ENCODE measurements at places on chromosomes 13 and 19. TPM values are rescaled to one million over a fixed set of nuclear protein-coding genes. Genes with fewer than 3 reads are reported as not detected.

Gene F7
- total RNA-seq: 0.36 TPM

Gene ZNF568
- total RNA-seq: 35.1 TPM

Gene TEX26
- total RNA-seq: 1.3 TPM

GRCh38 chr13:27789153-27789494 lies 3.2 kb upstream of the GSX1 start:
- DNase-seq: no peak

DNA sequence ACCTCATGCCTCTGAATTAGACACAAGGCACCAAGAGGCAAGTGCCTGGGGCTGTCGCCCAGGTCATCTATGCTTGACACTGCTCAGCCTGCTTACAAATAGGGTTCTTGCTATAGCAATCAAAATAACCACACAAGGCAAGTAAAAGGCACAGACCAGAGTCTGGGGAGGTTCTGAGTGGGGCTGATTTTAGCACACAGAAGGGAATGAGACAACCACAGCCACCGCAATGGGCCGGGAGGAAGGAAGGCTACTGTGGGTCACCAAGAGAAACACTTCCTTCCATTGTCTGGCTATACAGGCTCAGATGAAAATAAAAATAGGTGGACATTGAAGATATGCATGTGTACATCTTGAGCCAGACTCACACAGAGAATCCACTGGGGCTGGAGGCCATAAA lies 159.1 kb downstream of the DLEU7 start:
- DNase-seq: no peak

DNA sequence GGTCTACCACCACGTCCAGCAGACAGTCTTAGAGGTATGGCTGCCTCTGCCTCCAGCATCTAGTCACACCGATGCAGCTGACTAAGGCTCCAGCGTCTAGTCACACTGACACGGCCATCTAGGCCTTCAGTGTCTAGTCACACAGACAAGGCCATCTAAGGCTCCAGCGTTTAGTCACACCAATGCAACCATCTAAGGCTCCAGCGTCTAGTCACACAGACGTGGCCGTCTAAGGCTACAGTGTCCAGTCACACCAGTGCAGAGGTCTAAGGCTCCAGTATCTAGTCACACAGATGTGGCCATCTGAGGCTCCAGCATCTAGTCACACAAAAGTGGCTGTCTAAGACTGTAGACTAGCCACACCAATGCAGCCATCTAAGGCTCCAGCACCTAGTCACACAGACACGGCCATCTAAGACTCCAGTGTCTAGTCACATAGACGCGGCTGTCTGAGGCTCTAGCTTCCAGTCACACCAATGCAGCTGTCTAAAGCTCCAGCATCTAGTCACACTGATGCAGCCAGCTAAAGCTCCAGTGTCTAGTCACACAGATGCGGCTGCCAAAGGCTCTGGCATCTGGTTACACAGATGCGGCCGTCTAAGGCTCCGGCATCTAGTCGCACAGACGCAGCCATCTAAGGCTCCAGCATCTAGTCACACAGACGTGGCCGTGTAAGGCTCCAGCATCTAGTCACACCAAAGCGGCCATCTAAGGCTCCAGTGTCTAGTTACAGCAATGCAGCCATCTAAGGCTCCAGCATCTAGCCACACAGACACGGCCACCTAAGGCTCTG lies 55.1 kb downstream of the KLF2 start:
- DNase-seq: no peak

GRCh38 chr13:44688652-44689051 lies 112.5 kb upstream of the TSC22D1 start:
- DNase-seq: no peak

DNA sequence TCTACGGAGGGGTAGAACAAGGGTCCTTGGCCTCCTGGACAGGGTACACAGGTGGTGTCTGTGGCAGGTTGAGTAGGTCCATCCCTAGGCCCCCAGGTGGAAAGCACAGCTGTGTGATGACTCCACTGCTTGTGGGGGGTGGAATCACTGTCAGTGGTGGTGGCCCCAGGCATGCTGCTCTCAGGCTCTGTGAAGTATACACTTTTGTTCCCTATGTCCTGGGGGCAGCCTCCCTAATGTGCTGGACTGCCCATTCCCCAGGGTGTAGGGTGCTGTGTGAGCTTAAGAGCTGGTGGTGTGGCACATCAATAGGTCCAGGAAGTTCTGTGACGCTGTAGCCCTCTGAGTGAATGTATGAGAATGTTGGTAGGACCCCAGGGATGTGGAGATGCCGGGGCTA lies 197.2 kb upstream of the SLC10A2 start:
- no peak for DNase-seq

DNA sequence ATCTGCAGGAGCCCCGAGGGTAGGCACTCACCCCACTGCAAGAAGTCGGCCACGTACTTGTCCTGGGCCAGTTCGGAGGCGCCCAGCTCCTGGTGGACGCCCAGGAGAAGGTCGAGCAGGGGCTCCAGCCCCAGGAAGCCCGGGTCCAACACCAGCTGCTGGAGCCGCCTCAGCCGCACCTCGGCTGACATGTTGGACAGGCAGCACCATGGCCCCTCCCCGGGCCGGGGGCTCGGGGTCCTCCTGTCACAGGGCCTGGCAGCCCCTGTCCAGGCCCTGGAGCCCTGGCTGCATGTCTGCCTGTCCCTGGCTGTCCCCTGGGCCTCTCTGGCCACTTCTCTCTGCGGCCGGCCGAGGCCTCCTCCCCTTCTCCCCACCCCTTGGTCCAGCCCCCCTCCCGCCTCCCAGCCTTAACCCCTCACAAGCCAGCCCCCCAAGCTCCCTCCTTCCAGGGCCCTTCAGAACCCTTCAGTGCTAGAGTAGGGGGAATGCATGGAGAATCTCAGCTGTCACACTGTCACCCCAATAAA lies at the start of gene DMPK:
DMPK (minus strand) TSS at position 329 of the 530 bp plus-strand sequence; CDS start at position 191, 138 bp downstream.
- DNase-seq: no peak

DNA sequence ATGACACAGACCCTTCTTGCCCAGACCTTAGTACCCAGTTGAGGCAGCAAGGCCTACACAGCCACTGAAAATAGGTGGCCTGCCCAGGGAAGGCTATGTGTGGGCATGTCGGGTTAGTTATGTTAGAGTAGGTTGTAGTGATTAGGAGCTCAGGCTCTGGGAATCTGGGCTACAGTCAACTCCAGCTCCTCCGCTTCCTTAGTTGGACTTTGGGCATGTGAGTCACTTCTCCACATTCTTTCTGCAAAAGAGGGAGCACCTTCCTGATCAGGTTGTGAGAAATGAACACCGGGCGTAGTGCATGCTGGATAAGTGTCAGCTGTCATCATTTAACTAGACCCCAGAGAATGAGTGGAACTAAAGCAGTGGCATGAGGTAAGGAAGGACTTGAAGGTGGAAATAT lies 64.8 kb downstream of the ARHGAP35 start:
- no peak for DNase-seq

GRCh38 chr13:29402166-29402636 lies 193.3 kb downstream of the SLC7A1 start:
- DNase-seq: no peak

- peak; percentile 89 for DNase-seq
Observed at GRCh38 chr19:33064792-33065550, at the start of gene RHPN2. RHPN2 (minus strand) TSS chr19:33064888; CDS start chr19:33064852, 36 bp downstream.
